ENCODE measurements at places on chromosomes 1 and 21.

GRCh38 chr1:175390081-175390481 lies 197.5 kb upstream of the KIAA0040 start:
- no peak for DNase-seq

GRCh38 chr1:111212634-111213335 lies 12.3 kb upstream of the DENND2D start:
- DNase-seq, result no peak

GRCh38 chr1:43636006-43636641 lies 13.8 kb upstream of the KDM4A start:
- no peak for DNase-seq

DNA sequence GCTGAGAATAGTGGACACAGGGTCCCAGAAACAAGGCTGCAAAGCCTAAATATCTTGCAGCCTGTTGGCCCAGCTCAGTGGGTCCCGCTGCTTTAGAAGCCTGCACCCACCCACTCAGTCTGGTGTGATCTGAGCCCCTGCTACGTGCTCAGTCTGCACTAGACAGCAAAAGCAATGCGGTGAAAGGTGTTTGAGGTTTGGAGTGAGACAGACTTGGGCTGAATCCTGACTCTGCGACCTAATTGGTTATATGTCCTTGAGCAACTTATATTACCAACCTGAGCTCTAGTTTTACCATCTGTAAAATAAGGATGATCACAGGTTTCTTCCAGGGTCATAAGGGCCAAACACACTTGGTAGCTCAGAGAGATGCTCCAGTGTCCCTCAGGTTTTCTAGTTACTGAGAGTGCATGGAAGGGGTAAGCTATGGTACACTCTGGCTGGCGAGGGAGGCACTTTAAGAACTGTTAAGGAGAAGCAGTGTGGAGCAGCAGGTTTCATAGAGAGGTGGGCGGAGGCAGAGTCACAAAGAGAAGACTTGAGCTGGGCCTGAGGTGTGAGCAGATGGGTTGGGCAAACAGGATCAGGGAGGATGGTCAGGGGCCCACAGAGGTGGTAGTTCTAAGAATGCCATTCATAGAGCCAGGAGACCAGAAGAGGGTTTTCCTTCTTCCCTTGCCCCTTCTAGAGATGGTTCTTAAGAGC lies 10.1 kb downstream of the TMEM200B start:
- no peak for DNase-seq

DNA sequence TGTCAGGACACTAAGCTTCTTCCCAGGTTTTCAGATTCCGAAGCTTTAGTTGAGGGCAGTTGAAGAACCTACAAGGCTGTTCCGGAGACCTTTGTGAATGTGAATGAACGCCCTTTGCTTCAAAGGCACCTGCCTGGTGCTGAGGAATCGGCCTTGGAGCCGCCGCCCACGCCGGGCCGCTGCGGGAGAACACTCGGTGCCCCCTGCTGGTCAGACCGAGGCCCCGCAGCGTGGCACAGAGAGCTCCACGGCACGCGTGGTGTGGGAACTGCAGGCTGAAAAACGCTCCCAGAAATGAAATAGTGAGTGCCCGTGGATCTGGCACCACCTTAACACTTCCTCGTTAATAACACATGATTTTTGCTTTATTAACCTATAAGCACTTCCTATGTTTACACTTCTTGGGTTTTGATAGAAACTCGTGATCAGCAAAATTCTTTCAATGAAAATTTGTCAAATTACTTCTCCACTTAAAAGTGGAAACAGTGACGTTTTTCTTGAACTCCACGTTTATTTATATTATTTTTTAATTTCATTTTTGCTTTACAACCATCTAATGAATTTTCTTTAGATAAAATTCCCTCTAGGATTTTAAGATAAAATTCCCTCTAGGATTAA lies 460.6 kb downstream of the DSCAM start:
- no peak for DNase-seq

GRCh38 chr1:43049481-43049880 lies 90.8 kb upstream of the SLC2A1 start:
- DNase-seq, result no peak

- DNase-seq, result no peak
These were observed 4.1 kb downstream of the PIK3R3 start for GRCh38 chr1:46128344-46128743.

- no peak for DNase-seq
These were observed 13.3 kb upstream of the ETV3 start for GRCh38 chr1:157151506-157151905.

- DNase-seq, result no peak
These were observed 172.2 kb downstream of the TBX15 start for GRCh38 chr1:118815909-118816308.

- DNase-seq, result no peak
These were observed 16.5 kb upstream of the AGTRAP start for GRCh38 chr1:11719313-11720032.

DNA sequence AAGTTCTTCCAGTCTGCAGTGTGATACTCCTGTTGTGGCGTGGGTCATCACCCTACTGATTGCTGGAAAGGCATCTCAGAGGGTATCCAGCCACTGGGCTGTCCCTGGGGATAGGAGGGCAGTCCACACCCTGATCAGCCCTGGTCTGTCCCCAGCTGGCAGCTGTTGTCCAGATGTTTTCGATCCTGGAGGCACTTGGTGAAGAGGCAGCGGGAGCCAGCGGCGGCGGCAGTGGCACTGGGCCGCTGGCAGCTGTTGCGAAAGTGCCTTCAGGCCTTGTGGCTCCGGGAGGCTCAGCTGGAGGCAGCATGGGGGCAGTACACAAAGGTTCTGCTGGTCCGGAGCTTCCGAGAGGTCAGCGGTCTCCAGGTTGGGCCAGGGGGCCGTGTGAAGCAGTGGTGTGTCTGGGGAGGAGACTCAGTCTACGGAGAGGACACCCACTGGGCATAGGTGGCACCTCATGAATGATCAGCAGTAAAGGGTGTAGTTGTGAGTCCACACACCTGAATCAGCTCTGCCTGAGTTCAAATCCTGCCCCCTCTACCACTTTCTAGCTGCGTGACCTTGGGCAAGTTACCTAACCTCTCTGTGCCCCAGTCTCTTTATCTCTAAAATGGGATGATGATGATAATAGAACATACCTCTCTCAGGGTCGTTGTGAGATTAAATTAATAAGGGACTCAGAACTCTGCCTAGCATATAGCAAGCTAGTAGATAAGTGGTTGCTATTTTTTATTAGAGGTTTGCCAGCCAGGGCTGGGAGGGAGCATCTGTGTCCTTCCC lies 6.1 kb downstream of the C1orf167 start:
- no peak for DNase-seq

- no peak for DNase-seq
These were observed 4.4 kb upstream of the PRDM15 start for GRCh38 chr21:41883582-41883981.

GRCh38 chr1:34500451-34500850 lies 254.4 kb upstream of the GJB5 start:
- no peak for DNase-seq

- DNase-seq, result no peak
These were observed 281.7 kb upstream of the CXADR start for GRCh38 chr21:17231124-17231523.

GRCh38 chr1:183995322-183996039 lies 42.0 kb downstream of the COLGALT2 start:
- no peak for DNase-seq

DNA sequence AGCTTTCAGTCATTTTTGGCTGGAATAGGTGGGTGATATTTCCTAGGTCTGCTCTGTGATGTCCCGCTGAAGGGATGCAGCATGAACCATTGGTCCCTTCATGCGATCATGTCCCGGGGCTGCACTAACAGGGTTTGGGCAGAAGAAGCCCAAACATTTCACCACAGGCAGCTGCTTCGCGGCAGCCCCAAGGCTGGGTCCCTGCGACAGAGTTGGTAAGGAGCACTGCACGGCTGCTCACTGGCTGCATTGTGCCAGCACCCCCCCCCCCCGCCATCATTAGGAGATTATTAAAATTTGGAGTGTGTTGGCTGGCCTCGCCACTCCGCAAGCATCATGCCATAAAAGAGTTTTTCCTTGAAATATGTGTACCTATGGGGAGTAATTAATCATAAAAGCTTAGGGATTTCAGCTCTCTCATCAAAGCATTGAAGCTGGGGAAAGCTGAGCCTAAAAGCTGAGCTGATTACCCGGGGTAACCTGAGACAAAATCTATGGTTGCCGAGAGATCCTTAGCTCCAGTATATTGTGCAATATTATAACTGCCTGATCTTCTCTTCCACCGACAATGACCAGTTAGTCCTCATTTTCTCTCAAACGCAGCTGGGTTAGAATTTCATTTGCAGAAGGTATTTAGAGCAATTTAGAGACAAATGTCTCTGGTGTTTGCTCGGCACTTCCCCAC lies 62.5 kb downstream of the PEX14 start:
- no peak for DNase-seq

DNA sequence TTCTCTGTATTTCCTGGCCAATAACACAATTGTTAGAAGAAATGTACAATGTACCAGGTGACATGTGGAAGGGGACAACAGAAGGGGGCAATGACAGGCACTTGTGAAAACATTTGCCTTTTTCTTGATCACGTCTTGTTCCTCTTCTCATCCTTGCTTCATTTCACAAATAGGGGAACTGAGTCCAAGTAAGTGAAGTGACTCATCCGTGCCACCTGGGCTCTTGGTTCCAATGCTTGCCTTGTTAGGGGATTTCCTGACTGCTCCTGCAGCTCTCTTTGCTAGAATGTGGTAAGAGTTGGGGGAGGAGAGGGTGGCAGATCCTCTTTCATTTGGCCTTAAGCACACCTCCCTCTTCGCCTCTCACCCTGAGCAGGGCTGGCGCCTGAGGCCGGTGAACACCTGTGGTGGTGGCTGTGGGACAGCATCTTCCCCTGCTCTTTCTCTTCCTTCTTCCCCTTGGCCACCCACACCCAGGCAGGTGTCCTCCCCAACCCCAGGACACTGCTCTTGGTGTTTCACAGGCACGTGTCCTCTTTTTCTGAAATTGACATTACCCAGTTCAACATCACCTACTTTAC lies 2.2 kb upstream of the RHEX start:
- no peak for DNase-seq

DNA sequence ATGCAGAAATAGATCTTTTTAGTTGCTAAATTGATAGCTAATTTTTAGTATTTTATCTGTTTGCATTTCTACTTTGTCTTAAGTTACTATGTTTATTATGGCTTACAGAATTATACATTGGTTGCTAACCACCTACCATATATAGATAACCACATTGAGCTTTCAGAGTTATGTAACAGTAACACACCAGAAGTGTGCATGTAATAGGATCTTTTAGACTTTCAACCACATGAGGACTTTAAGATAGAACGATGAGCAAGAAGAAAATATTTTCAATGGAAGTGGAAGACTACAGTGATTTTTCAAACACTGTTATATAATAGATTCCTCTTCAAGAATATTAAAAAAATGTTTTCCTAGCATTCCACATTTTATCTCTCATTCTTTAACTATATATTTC lies 28.8 kb downstream of the TOR1AIP1 start:
- no peak for DNase-seq

DNA sequence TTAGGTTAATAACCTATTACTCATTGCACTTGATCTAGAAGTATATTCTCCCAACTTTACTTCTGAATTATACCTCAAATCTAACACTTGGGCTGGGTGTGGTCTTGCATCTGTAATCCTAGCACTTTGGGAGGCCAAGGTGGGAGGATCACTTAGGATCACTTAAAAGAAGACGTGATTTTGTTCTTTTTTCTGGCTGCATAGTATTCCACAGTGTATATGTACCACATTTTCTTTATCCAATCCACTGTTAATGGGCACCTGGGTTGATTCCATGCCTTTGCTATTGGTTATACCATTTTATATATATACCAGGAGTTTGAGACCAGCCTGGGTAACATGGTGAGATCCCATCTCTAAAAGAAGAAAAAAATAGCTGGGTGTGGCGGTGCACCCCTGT lies 48.5 kb upstream of the TSNAX start:
- no peak for DNase-seq

DNA sequence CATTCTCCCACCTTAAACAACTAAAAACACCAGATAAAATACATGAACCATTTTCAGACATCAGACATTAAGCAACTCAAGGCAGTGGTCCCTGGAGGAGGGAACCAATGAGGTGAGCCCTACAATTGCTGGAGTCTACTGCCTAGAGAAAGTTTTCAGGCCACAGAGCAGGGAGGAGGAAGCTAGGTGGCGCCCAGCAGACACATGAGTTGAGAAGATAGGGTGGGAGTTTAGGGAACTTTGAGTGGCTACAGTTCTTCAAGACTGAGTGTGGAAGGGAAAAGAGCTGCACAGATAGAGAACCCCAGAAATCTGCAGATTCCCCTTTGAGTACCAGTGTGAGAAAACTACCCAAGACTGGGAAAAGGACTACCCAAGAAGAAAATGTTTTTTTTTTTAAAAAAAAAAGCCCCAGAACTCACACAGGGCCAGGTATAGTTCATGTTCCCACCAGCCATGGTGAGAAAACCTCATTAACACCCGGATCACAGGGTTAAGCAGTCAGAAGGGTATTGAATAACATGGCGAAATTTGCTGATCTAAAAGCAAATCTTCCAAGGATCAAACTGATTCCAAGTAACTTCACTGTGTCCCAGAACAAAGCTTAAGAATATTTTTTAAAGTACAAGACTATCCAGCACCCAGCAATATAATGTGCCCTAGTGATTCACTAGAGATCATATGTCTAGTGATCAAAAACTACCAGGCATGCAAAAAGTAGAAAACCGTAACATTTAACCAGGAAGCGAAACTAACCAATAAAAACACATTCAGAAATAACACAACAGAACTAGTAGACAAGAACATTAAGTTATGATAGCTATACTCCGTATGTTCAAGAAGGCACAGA lies 12.0 kb downstream of the ALDH9A1 start:
- DNase-seq, result no peak

- DNase-seq, result no peak
These were observed 5.6 kb upstream of the ATP1A1 start for GRCh38 chr1:116367256-116367945.

DNA sequence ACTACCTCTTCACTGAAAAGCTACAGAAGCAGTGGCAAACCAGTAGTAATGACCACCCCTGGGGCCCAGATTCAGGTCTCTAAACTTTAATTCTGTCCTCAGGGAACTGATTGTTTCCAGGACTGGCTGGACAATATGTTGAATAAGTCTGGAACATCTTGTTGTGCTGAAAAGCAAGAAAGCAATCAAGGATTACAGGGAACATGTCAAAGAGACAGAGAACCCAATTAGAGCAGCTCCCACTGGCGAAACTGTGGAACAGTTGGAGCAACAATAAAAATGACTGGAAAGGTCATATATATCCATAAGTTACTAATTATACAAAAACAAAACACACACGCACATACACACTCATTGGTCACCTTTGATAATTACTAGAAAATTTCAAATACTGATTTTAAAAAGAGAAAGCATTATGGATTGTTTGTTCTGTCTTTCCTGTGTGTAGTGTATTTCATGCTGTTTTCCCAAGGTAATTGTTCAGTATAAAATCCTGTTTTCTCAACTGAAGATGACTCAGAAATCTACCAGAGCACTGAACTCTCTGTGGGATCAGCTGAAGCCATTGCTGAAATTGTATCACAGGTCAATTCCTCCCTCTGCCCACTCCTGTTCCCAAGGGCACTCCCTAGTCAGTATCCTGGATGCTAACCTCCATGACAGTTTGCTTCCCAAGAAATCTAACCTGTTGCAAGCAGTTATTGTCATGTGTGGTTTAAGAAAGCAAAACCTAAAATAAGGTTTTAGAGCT lies 83.6 kb upstream of the RGS1 start:
- DNase-seq, result no peak
